ENCODE measurements at places on chromosomes 2 and 18. TPM values are rescaled to one million over a fixed set of nuclear protein-coding genes. Genes with fewer than 3 reads are reported as not detected.

Gene IL18R1
- 0.10 TPM for total RNA-seq

Gene CEP192
- 32.2 TPM for total RNA-seq

Gene PSMA8
- not detected for total RNA-seq

Gene KCMF1
- 48.3 TPM for total RNA-seq

Gene RND3
- total RNA-seq: 41.7 TPM

Gene LIMS2
- total RNA-seq: 3.3 TPM

Gene NGEF
- total RNA-seq: 35.4 TPM

Gene FBXO15
- total RNA-seq: 0.96 TPM

Gene AQP4
- not detected for total RNA-seq

Gene VIL1
- not detected for total RNA-seq

Gene PJVK
- not detected for total RNA-seq

Gene CXCR4
- total RNA-seq: not detected

Gene SLC4A5
- total RNA-seq: 0.10 TPM

Gene SPP2
- total RNA-seq: not detected

Gene WDFY1
- 45.7 TPM for total RNA-seq

Gene GDF7
- total RNA-seq: not detected

Gene EFEMP1
- 3.7 TPM for total RNA-seq

Gene OLA1
- 123 TPM for total RNA-seq

Gene SERPINB12
- not detected for total RNA-seq

Gene TRIM54
- total RNA-seq: 0.10 TPM

Gene PLGLB2
- total RNA-seq: 0.60 TPM

Gene ATP6V1B1
- 0.68 TPM for total RNA-seq

Gene TRPM8
- 19.9 TPM for total RNA-seq

Gene FSIP2
- total RNA-seq: 0.78 TPM

Gene DES
- total RNA-seq: 0.60 TPM

Gene BMP10
- total RNA-seq: not detected

Gene FSHR
- total RNA-seq: not detected

Gene SCTR
- total RNA-seq: not detected

Gene SPRED2
- total RNA-seq: 20.2 TPM

Gene CAPN14
- 0.96 TPM for total RNA-seq

Gene CPLX4
- total RNA-seq: not detected

Gene FEV
- not detected for total RNA-seq

Gene EPB41L3
- 5.8 TPM for total RNA-seq

Gene REG3A
- not detected for total RNA-seq

Gene TOGARAM2
- not detected for total RNA-seq

Gene DSG1
- total RNA-seq: not detected

Gene C2orf72
- 0.48 TPM for total RNA-seq

Gene TMEM163
- total RNA-seq: 10.7 TPM

Gene PAX8
- 5.4 TPM for total RNA-seq

Gene LIMS3
- 3.1 TPM for total RNA-seq

Gene DNER
- 126 TPM for total RNA-seq

Gene SYT4
- total RNA-seq: not detected

Measured in RPMI7951 (cell line).